ENCODE measurements at places on chromosomes 6 and 20.

DNA sequence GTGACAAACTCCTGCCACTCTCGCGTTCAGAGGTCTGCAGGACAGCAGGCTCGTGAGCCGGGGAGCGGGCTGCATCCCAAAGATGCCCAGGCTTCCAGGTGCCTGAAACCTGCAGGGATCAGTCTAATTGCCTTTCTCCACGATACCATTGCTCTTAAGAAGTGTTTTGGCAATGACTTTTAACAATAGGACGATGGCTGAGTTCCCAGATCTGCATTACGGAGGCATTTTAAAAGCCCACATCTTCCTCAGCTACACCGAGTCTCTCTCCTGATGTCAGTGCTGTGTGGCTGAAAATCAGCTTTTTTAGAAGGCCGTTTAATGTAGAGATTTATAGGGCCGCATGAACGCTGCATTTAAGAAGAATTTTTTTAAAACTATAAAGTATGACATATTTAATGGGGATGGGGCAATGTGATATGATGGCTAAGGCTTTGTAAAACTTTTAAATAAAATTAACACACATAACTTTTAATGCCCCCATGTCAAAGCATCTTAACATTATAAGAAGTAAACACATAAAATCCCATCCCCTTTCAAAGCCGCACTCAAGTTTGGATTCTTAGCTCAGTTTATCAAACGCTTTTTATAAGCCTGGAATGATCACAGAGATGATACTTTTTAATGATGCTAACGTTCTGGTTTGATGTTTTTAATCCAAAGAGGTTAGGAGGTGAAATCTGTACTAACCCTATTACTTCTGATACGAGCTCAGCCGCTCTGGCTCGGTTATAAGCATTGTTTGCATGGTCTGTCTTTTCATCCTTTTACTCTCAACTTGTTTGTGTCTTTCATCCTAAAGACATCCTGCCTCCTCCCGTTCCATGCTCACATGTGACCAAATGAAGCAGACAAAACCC is 386.0 kb downstream of the SMOC2 start:
- no peak for DNase-seq

DNA sequence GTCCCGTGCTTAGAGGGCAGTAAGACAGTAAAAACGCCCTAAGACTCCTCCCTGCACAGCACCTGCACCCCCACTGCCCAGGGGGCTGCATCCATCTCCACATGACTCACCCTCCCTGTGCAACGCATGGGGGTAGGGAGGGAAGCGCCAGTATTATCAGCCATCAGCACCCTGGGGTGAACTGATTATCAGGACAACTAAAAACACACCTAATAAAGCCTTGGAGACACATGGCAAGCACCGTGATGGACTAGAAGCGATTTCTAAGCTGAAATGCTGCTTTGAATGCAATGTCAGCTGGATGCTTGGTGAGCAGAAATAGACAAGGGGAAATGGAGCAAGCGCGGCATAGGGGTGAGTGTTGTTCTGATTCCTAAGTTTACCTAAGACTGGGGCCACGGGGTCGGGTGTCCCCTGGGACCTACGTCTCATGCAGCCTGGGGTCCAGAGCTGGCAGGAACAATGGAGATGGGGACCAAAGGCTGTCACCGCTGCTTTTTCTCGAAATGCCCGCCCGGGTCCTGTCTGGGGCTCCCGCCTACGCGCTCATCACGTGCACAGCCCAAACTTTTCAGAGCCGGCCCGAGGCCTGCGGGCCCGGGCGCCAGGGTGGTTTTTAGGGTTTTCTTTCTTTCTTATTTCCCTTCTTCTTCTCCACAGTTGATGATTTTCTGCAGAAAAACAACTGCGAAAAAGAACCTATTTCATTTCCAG is 702 bp upstream of the TNFAIP3 start:
- DNase-seq = peak; percentile 49

DNA sequence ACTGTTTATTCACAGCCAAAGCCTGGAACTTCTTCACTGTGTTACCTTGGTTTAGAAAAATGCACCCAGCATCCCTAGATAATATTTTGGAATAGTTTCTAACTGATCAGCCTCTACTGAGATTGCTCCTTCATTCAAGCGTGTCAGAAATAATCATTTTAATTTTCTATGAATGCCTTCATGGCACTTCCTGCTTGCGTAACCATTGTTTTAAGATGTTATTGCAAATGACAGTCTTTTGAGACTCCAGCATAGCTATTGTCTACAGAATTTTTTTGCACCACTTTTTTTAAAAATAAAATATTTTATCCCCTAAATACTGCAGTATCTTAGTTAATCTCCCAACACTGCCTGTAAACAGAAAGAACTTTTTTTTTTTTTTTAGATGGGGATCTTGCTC is 213.1 kb downstream of the PHACTR1 start:
- DNase-seq = no peak

DNA sequence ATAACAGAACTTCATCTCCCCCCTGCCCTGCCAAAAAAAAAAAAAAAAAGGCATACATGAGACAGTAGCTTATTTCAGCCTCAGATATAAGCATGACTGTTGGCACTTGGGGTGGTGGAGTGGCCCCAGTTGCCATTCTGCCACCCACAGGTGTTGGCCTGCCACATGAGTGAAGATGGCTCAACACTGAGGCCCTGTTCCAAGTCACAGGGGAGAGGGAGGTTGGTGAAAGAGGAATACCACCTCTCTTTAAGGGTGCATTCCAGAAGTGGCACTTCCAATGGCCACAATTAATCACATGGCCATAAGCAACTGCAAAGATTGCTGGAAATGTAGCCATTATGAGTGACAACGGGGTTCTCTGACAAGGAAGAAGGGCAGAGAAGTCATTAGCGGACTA is 61.9 kb upstream of the JARID2 start:
- no peak for DNase-seq

DNA sequence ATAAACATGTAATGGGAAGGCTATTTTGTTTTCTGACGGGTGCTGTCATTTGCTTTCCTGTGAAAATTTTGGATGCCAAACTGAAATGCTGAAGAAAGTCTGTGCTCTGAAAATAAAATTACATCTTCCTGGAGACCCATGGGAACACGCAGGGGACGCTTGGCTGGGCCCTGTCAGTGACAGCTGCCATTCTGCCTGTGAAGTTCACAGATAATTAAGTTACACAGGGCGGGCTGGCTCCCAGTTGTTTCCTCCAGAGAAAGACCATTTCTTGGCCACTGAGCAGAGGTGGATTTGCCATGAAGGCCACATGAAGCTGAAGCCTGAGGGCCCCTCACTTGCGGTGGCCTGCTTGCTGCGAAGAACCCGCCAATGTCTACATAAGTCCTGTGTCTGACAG is 93.5 kb downstream of the TMEM170B start:
- no peak for DNase-seq

- DNase-seq = no peak
These were observed 271.6 kb downstream of the FARS2 start for GRCh38 chr6:5532941-5533340.

DNA sequence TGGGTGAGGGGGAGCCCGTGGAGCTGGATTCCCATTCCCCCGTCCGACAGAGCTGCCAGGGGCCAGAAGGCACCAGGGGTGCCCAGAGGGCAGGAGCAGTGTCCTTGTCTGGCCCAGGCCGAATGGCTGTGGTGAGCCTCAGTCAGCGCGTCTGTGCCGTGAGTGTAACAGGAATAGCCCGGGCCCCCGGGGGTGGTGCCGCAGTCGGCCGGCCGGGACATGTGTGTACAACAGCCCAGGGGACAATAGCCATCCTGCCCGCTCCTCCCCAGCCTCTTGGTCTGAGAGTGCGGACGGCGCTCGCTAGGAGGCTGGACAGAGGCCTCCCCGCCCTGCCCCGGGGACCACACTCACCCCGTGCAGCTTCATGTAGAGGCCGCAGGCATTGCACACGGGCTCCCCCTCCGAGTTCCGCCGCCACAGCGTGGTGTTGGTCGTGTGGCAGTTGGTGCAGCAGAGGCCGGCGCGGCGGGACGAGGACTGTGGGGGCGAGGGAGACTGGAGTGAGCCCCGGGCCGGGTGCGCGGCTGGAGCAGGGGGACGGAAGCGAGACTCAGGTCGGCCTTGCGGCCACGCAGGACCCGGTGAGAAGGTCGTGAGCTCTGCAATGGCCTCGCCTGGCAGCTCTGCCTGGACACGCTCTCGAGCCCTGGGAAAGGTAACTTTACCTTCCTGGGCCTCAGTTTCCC is 9.6 kb downstream of the GATA5 start:
- DNase-seq = no peak

DNA sequence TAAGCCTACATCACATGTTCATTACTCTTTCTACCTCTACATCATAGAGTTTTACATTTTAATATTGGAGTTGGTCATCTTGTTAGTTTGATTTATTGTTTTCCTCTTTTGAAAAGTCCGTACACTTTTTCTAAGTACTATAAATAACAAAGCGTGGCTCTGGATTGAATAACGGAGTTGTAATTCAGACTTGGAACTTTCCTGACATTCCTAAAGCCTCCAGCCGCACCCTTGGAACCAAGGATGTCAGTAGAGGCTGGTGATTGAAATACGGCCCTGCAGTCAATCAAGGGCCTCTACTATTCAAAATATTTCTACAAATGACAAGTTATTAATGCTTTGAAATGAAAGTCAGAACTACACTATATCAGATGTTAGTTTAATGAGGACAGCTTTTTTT is 301.9 kb upstream of the TBX18 start:
- DNase-seq = no peak

DNA sequence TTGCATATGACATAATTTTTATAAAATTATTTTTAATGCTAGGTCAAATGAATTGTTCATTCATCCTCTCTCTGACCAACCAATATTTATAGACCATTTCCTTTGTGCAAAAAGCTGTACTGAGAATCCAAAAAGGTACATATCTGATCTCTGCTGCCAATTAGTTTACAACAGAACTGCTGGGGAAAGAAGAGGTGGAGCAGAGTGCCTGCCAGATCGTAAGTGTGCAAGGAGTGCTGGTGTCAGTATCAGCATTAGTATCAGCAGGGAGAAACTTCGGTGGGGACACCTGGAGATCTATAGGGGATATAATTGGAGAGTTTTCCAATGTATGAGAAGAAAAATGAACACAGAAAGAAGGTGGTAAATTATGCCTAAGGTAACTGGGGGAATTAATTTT is 63.3 kb upstream of the ASF1A start:
- no peak for DNase-seq

DNA sequence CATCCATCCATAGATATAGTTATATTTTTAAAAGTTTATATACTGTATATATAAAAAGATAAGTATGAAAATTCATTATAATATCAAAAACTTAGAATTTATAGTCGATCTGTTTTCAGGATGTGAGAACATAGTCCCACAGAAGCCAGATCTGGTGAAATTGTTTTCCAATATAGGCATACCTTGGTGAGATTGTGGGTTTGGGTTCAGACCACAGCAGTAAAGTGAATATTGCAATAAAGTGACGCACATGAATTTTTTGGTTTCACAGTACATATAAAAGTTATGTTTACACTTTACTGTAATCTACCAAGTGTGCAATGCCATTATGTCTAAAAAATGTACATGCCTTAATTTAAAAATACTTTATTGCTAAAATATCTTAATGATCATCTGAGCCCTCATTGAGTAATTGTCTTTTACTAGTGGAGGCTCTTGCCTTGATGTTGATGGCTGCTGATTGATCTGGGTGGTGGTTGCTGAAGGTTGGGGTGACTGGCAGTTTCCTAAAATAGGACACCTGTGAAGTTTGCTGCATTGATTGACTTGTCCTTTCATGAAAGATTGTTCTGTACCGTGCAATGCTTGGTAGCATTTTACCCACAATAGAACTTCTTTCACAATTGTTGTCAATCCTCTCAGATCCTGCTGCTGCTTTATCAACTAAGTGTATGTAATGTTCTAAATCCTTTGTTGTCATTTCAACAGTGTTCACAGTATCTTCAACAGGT is 29.8 kb downstream of the AIG1 start:
- DNase-seq = no peak

DNA sequence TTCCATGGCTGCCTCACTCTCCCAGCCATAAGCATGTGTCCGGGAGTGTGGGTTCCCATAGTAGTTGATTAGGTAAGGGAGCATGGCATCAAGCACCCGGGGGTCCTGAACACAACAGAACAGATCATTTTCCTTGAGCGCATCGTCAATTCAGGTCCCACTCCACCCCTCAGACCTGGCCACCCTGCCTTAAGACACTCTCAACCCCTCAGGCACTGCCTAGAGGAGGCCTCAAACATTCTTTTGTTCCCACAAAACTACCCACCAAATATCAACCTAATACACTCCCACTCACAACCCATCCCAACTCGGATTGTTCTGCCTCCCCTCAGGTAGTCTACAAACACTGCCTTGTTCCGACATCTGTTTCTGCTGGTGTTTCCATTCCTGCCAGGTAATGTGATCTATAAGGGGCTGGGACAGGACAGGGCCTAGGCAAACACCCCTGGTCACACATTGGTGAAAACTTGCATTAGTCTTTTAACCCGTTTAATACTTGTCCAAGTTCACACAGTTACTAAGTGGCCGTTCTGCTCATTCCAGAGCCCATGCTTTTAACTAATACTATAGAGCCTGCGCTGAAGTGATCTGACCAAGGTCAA is 1.4 kb downstream of the NFS1 start:
- no peak for DNase-seq

DNA sequence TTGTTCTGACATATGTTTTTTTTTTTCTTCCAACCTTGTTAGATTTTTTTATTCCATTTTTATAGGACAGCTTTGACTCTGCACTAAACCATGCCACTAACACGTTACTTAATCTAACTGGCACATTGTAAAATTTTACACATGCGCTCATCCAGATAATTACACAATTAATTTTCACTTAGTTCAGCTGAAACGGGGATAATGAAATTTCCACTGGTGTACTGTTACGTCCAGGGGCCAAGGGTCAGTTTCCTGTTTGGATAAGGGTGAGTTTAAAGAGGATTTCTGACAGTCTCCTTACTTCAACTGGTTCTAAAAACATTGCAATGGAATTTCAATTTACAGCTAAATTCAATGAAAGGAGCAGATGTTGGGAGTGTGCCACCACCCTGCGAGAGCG is 221.8 kb upstream of the CEP162 start:
- no peak for DNase-seq

GRCh38 chr6:25354078-25354932 is 75.1 kb downstream of the CARMIL1 start:
- DNase-seq = no peak

Measured in activated CD8-positive, alpha-beta memory T cell treated with anti-CD3 and anti-CD28 coated beads for 1 hour (primary cell).